ENCODE measurements at places on chromosomes 5 and 9.

DNA sequence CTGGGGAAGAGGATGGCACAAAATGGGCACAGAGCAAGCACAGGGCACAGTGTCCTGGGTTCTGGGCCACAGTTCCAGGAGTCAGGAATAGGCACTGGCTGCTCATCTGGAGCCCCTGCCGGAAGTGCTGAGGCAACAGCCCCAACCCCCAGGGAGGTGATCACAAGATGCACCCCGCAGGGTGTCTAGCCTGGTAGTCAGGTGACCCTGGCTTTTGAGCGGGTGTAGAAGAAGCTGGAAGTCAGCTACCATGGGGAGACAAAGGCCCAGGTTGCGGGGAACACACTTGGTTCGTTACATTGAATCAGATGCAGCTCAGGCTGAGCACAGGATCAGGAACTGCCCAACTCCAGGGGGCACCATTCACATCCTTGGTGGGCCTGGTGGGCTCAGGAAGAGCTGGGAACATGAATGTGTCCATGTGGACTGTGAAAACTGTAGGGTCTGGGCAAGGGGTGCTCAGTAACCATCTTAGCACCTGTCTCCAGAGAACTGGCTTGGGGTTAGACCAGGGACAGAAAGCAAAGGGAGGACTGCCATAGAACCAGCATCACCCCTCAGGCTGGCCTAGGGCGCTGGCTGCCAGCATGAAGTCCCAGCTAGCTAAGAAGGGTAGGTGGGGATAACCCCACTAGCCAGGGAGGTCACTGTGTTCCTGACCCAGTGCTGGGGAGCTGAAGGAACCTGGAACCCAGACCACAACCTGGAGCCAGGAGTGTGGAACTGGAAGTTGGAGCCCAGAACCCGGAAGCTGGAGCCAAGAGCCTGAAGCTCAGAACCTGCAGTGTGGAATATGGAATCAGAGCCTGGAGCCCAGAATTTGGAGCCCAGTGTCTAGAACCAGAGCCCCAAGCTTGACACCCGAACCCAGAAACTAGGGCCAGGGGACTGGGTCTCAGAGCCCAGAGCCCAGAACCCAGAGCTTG, 6.1 kb upstream of the SLC34A1 start:
- no peak for DNase-seq

DNA sequence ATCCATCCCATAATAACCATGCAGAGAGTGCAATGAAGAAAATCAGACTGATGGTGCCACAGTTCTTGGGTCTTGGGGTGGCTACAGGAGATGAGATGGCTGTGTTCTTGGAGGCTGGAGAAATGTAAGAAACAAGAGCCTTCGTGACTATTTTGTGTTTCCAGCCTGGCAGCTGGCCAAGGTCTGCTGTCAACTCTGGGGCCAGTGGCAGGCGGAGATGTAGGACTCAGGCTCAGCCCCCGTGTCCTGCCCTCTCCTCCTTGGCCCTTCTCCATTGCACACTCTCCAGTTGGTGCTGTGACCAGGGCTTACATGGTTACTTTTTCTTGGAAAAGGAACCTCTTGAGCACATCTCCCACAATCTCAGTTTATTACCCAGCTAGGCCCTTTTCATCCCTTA, 235.4 kb downstream of the DMRT2 start:
- no peak for DNase-seq

GRCh38 chr5:120053841-120054240, 410.3 kb upstream of the PRR16 start:
- DNase-seq = no peak

DNA sequence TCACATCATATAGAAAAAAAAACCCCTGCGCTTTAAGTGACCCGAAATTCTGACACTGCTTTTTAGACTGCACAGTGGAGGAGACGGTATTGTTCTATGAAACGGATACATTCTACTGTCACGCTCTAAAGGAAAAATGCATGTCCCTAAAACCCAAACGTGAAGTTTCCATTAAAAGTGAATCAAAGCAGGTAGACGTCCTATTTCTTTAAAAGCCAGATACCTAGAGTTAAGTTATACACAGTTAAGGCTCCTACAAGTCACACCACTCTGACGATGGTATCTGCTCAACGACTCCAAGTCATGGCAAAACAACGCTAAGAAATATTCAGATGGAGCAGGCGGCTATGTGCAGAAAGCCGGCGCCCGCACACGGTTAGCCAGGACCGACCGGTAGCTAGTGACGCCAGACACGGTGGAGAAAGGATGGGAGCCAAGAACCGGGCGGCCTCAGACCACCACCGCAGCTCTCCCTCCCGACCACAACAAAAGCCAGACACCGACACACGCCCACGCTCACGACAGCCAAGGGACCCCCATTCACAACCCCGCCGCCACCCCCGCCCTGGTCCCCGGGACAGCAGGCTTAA, 734 bp downstream of the SKP1 start:
- DNase-seq = no peak

GRCh38 chr9:72843520-72844439, 109.1 kb downstream of the ALDH1A1 start:
- peak; percentile 71 for DNase-seq

DNA sequence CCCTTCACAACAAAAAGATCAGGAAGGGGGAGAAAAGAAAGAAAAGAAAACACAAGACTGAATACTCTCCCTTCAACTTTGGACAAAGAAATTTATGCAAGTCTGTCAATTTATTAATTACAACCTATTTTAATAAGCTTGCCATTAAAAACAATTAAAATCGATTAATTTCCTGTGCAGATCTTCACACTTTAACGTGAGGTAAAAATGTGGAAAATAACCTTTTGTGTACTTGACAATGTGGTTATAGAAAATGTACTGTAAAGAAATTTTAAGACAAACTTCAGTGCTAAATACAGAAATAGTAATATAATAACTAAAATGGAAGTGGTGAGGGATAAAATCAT, 2.7 kb upstream of the MLLT3 start:
- no peak for DNase-seq

- DNase-seq = no peak
Measured at GRCh38 chr5:111135363-111135762, 43.2 kb downstream of the WDR36 start.

All from HuH-7 (cell line).